Kidney (tissue), 22 donors: ENCODE measurements at places on chromosomes 3 and 15. TPM values are rescaled to one million over a fixed set of nuclear protein-coding genes. Genes with fewer than 3 reads are reported as not detected.

DNA sequence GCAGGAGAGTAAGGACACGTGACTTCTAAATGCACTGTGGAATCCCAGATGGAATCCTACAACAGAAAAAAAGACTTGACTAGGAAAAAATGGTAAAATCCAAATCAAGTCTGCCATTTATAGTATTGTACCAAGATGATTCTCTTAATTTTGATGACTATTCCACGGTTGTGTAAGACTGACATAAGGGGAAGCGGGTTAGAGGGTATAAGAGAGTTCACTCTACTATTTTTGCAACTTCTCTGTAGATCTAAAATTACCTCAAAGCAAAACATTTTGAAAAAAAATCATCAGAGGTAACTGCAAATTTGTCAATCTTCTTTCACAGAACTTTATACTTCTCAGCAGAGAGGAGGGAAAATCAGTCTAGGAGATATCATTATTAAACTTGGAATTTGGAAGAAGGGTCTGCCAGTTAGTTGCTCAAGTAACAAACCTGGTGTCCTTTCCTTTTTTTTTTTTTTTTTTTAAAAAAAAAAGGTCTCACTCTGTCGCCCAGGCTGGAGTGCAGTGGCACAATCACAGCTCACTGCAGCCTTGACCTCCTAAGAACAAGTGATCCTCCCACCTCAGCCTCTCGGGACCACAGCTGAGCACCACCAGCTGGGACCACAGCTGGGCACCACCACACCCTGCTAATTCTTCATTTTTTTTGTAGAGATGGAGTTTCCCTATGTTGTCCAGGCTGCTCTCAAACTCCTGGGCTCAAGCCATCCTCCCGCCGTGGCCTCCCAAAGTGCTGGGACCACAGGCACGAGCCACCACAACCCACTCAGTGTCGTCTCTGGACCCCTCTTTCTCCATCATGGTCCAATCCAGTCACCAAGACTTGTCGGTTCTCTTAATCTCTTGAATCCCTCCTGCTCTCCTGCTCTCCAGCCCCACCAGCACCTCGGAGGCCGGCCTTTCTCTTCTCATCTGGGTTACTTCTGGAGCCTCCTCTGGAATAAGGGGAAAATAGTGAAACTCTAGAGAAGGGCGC, 14.9 kb upstream of the HES1 start:
- no peaks in the 10 kb centered on the region for H3K36me3 ChIP-seq
- no peak overlapping the region for H3K4me3 ChIP-seq
- no peak overlapping the region for H3K27ac ChIP-seq
- H3K4me1 ChIP-seq: peaks cover 6% of the 10 kb centered on the region
- DNase-seq: no peak

DNA sequence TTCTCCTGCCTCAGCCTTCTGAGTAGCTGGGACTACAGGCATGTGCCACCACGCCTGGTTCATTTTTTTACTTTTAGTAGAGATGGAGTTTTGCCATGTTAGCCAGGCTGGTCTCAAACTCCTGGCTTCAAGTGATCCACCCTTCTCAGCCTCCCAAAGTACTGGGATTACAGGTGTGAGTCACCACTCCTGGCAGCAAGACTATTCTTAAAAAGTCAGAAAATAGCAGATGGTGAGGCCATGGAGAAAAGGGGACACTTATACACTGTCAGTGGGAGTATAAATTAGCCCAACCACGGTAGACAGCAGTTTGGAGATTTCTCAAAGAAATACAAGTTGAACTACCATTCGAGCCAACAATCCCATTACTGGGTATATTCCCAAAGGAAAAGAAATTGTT, 603.3 kb upstream of the TBL1XR1 start:
- no peaks in the 10 kb centered on the region for H3K36me3 ChIP-seq
- peaks cover 6% of the 10 kb centered on the region for H3K4me1 ChIP-seq
- H3K4me3 ChIP-seq: no peak overlapping the region
- no peak for DNase-seq

DNA sequence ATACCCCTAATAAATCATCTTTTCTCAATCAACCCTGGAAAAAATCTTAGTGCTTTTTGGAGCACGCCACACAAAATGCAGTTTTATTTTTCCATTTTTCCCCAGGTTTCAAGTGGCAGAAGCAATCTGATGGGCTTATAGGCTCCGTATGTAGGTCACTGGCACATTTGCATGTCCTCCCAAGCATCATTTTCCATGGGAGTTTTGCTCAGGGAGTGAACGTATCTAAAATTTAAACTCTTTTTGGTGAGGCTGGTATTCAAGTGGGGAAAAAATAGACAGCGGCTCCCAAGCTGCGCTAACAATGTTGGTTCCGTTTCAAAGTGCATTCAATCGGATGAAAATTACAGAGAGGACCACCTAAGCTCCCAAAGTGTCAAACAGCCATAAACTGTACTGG, 233.4 kb downstream of the MEX3B start:
- no peaks in the 10 kb centered on the region for H3K27me3 ChIP-seq
- no peak for DNase-seq
- no peaks in the 10 kb centered on the region for H3K4me1 ChIP-seq

Gene ECE2
- total RNA-seq: not detected

Gene XCR1
- 1.4 TPM for total RNA-seq

DNA sequence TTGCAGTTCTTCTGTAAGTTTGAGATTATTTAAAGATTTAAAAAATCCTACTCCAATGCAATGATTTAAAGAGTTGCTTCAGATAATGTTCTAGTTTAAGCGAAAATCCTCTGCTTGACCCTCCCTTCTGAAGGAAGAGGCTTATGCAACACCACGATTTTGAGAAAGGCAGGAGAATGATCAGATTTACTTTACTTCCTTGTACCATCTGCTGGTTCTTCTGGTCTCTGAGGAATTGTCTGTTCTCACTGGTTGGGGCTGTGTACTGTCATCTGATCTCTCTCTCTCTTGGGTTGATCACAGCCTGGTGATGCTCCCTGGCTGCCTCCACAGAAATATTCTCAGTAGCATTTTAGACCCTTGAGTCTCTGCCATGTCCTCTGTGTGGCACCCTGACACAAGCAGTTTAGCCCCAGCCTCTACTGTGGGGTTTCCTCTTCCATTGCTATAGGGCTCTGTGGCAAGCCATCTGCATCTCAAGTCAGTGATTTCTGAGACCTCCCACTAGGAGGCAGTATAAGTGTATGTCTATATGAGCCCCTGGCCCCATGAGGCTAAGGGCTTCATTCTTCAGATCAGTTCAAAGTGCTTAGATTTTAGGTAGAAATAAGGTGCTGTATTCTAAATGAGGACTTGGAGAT, 50.8 kb upstream of the PLAAT1 start:
- no peaks in the 10 kb centered on the region for H3K27me3 ChIP-seq
- H3K4me1 ChIP-seq: no peaks in the 10 kb centered on the region
- H3K4me3 ChIP-seq: no peak overlapping the region
- peak; percentile 61 for DNase-seq

DNA sequence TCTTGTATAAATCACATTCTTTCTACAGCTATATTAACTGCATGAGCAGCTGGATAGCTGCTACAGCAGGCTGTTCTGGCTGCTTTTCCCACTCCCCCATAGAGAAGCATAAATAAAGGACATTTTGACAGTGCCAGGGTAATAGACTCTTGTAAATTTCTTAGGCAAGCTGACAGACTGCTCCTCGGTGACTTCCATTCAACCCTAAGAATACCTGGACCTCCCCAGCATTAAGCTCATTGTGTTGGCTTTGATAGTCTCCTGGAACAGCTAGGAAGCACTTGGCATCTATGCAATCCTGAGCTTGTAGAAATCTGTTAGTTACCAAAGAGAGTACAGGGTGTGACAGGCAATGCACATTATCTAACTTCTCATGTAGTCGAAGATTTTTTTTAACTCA, 475.4 kb downstream of the AGBL1 start:
- DNase-seq: peak; percentile 79
- no peak overlapping the region for H3K4me3 ChIP-seq
- H3K36me3 ChIP-seq: no peaks in the 10 kb centered on the region
- no peak overlapping the region for H3K27ac ChIP-seq

DNA sequence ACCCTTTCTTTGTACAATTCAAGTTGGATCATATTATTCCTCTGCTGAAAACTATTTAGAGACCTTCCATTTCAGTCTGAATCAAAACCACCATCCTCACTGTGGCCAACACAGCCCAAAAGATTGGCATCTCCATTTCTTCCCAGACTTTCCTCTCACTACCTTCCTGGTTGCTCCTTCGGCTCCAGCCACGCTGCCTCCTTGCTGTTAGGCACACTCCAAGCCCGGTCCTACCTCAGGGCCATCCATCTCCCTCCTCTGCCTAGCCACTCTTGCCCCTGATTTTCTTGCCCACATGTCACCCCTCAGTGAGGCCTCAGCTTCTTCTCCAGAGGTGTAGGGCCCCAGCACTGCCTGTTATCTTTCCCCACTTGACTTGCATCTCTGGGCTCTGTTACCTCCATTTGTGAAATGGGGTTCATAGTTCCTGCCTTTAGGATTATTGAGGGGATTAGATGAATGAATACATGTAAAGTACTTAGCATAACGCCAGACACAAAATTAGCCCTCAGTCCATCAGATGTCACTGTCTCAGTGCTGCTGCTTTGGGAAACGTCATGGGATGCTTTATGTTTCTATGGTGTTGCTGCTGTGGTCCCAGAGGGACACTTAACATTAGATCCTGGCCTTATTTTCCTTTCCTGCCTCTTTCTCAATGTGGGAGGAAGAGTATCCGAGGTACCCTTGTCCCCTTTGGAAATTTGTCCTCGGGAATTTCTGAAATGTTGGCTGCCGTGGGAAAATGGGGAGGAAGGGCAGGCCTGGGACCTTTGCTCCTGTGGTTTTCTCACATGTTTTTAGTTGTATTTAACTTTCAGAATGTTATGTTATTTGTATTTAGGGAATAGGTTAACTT, 31.3 kb downstream of the SNRK start:
- no peaks in the 10 kb centered on the region for H3K27me3 ChIP-seq
- H3K4me1 ChIP-seq: no peaks in the 10 kb centered on the region

DNA sequence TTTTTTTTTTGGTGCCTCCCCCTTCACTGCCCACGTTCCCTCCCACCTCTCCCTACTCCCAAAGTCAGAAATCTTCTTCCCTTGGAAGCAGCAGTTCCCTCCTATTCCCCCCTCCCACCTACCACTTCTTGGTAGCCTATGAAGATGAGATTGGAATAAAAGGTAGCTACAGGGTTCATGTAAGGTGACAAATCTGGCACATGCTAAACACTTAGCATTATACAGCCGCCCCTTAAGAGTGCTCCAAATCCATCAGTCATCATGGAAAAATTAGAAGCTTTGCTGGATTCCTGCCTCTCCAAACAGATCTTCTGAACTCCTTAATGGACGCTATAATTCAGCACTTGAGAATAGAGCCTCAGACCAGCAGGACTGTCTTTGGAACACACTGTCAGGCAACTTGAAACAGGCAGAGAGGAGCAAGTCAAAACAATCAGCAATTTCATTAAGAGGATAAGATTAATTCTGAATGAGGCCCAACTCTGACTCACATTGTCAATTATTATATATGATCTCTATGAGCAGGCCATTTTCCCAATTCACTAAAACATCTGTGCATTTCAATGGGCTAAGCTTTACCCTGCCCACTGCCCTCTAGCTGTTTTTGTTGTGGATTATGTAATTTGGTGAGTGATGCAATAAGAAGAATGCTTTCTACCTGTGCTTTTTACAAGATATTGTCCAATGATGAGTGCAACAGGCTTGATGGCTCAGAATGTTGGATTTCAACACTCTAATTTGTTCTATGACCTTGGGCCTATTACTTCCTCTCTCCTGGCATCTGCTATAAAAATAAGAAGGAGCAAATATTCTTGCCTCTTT, 34.6 kb upstream of the SPRED1 start:
- H3K4me1 ChIP-seq: no peaks in the 10 kb centered on the region
- H3K27me3 ChIP-seq: no peaks in the 10 kb centered on the region
- no peak overlapping the region for H3K27ac ChIP-seq
- H3K4me3 ChIP-seq: no peak overlapping the region
- no peak for DNase-seq

- H3K27me3 ChIP-seq: no peaks in the 10 kb centered on the region
- no peaks in the 10 kb centered on the region for H3K36me3 ChIP-seq
- H3K4me1 ChIP-seq: no peaks in the 10 kb centered on the region
- no peak overlapping the region for H3K4me3 ChIP-seq
These were observed 45.4 kb downstream of the TMCO5A start for GRCh38 chr15:37979671-37980409.

DNA sequence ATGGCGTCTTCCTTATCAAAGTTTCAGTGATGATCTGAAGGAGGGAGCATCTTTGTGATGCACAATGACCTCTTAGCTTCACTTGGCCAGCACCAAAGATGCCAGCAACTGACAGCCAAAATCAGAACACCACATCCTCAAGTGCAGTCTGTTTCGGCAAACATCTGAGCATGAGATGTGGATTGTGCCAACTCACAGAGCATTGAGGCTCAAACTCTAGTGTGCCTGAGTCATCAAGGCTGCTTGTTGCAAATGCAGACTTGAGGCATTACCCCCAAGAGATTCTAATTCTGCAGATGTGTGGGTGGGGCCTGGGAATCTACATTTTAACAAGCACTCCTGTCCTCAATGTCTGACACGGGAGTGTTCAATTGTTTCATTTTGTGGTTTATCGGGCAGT, 35.8 kb downstream of the ABHD5 start:
- no peaks in the 10 kb centered on the region for H3K36me3 ChIP-seq
- peaks cover 3% of the 10 kb centered on the region for H3K4me1 ChIP-seq
- H3K27me3 ChIP-seq: no peaks in the 10 kb centered on the region
- H3K27ac ChIP-seq: no peak overlapping the region

Gene UBE2E1
- 83.2 TPM for total RNA-seq

GRCh38 chr3:175777495-175777894, 918.4 kb downstream of the NAALADL2 start:
- no peak overlapping the region for H3K27ac ChIP-seq
- H3K36me3 ChIP-seq: no peaks in the 10 kb centered on the region
- no peaks in the 10 kb centered on the region for H3K27me3 ChIP-seq
- no peaks in the 10 kb centered on the region for H3K4me1 ChIP-seq
- H3K4me3 ChIP-seq: no peak overlapping the region
- DNase-seq: no peak

- DNase-seq: no peak
- no peak overlapping the region for H3K4me3 ChIP-seq
- no peaks in the 10 kb centered on the region for H3K4me1 ChIP-seq
- no peaks in the 10 kb centered on the region for H3K27me3 ChIP-seq
- H3K27ac ChIP-seq: no peak overlapping the region
- no peaks in the 10 kb centered on the region for H3K36me3 ChIP-seq
These were observed 317.5 kb upstream of the SGO1 start for GRCh38 chr3:20503394-20504082.

- H3K4me1 ChIP-seq: no peaks in the 10 kb centered on the region
- H3K27me3 ChIP-seq: no peaks in the 10 kb centered on the region
- no peaks in the 10 kb centered on the region for H3K36me3 ChIP-seq
- peak overlapping the region; percentile 17 for H3K4me3 ChIP-seq
- no peak overlapping the region for H3K27ac ChIP-seq
These were observed 8.2 kb upstream of the ZNF589 start for GRCh38 chr3:48232734-48233133.

GRCh38 chr3:43857361-43858293, 166.9 kb downstream of the ABHD5 start:
- H3K27ac ChIP-seq: no peak overlapping the region
- H3K4me3 ChIP-seq: no peak overlapping the region
- DNase-seq: no peak

- peak; percentile 10 for DNase-seq
- H3K4me1 ChIP-seq: no peaks in the 10 kb centered on the region
- H3K4me3 ChIP-seq: no peak overlapping the region
These were observed 44.0 kb downstream of the BFSP2 start for GRCh38 chr3:133443649-133444422.
